Activated gamma-delta T cell treated with Interleukin-2 at 50 U/mL for 16 hours (primary cell): ENCODE measurements at places on chromosomes 12 and 14.

- DNase-seq: no peak
These were observed 92.5 kb downstream of the GPHN start for GRCh38 chr14:66600416-66600815.

- DNase-seq: no peak
These were observed 159.0 kb downstream of the PTPN11 start for GRCh38 chr12:112577473-112578329.

DNA sequence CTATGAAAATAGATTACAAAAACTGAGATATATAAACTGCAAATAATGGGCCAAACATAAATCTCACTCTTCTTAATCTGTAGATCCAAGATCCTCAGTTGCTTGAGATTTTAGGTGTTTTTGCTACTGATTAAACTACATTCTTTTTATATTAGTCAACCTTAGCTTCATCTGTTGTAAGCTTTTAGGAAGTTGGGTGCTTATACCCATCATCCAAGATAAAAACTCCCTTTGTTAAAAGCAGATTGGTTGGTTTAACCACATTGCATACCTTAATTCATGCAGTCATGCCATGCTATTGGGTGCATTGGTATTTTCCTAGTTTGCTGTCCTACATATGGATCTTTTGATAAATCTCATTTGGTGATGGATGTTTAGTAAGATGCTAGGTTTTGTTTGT, 46.2 kb upstream of the DIP2B start:
- DNase-seq: no peak

DNA sequence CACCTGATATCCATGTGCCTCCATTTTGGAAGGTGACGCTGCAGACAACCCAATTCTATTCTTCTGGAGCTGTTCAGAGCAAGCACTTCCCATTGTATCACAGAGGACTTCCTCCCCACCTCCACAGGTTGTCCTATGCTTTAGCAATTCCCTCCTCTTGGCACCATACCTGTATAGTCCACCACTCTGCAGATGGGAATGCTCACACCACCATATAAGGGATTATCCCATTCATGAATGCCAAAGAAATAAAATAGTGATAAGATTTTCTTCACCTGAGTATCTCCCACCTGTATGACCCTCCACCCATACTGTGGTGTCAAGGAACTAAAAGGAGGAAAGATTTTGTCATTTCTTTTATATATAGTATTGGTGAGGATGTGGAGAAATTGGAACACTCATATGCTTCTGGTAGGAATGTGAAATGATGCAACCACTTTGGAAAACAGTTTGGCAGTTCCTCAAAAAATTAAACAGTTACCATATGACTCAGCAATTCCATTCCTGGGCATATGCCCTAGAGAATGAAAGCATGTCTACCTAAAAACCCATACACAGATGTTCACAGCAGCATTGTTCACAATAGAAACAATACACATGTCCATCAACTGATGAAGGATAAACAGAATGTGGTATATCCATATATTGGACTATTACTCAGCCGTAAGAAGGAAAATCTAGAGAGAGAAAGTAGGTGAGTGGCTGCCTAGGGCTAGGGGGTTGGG, 75.2 kb downstream of the FIGNL2 start:
- no peak for DNase-seq

- DNase-seq: no peak
These were observed 59.8 kb upstream of the BCL11B start for GRCh38 chr14:99331811-99332210.
